ENCODE measurements at places on chromosomes 7 and 10. TPM values are rescaled to one million over a fixed set of nuclear protein-coding genes. Genes with fewer than 3 reads are reported as not detected.

RGR gene
- total RNA-seq, result not detected

HTR5A gene
- not detected for total RNA-seq

HILPDA gene
- total RNA-seq, result 4.5 TPM

PGAM1 gene
- 31.4 TPM for total RNA-seq

CPN1 gene
- total RNA-seq, result not detected

- DNase-seq, result no peak
- no peaks in the 10 kb centered on the region for H3K27me3 ChIP-seq
- H3K4me3 ChIP-seq, result no peak overlapping the region
- H3K27ac ChIP-seq, result no peak overlapping the region
Observed at GRCh38 chr10:66786709-66787108, 139.1 kb upstream of the LRRTM3 start.

DNA sequence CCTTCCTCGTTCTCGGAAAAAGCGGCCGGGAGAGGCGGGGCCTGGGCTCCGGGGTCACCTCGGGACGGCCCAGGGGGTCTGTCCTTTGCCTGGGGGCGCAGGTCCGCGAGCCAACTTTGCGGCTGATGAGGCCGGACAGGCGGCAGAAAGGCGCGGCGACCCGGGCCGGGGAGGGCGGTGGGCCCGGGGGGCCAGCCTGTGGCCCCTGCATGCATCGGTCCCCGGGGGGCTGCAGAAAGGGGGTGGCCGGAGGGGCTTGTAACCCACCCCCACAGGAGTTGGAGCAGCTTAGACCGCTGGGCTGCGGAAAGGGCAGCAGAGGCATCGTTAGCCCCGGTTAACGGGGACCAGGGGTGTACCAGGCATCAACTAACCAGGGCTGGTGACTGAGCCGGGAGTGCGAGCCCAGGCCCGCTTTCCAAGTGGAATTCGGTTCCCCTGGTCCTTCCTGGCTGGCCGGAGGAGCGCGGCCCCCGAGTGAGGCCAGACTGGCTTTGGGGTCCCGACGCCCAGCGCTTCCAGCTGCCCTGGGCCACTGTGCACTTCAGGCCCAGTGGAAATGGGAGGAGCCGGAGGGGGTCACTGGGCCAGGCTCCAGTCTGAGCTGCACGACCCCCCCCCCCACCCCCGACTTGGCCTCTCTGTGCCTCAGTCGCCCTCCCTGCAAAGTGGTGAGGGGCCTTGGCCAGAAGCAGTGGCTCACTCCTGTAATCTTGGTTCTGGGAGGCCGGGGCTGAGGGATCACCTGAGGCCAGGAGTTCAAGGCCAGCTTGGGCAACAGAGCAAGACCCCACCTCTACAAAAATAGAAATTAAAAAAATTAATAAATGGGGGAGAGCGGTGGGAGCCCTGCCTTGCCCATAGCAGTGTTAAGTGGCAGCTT is 919 bp downstream of the SLC29A4 start:
- no peak for DNase-seq
- no peaks in the 10 kb centered on the region for H3K36me3 ChIP-seq
- peak overlapping the region; percentile 54 for H3K4me3 ChIP-seq

DNA sequence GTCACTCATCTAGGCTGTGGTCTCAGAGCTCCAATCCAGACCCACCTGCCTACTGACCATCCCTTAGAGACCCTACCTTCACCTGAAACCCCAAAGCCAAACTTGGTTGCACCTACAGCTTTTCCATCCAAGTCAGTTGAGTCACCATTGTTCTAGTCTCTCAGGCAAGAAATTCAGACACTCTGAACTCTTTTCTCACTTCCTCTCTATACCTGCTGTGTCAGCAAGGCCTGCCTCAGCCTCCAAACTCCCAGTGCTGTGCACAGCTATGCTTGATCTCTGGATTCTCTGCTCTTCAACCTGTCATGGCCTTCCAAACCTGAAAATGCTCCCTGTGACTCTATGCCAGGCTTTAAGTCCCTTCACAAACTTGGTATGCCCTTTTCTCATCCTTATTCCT is 47.4 kb upstream of the MTURN start:
- H3K36me3 ChIP-seq, result no peaks in the 10 kb centered on the region
- DNase-seq, result no peak
- H3K4me1 ChIP-seq, result no peaks in the 10 kb centered on the region
- no peak overlapping the region for H3K4me3 ChIP-seq

- H3K4me1 ChIP-seq, result peaks cover 4% of the 10 kb centered on the region
- H3K27ac ChIP-seq, result no peak overlapping the region
- no peak overlapping the region for H3K4me3 ChIP-seq
- H3K36me3 ChIP-seq, result no peaks in the 10 kb centered on the region
Observed at GRCh38 chr7:102288285-102288930, 1.7 kb downstream of the SH2B2 start.
